ENCODE measurements at places on chromosomes 7 and 10.

GRCh38 chr7:90693939-90694338 lies 97.8 kb downstream of the CDK14 start:
- DNase-seq: no peak

DNA sequence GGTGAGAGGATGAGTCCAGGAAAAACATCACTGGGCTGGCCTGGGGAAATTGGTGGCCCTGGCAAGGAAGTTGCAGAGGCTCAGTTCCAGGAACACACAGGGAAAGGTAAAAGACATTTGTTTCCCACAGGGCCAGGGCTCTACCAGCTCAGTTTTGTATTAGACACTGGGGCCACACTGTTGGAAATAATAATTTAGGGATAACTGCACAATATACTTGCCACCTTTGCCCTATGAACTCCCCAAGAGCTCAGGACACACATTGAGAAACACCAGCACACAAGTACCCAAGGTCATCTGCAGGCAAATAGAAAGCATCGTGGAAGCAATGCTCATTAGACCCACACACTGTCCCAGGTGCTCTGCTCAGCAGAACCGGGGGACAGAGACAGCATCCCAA lies 617.6 kb downstream of the PTPRN2 start:
- DNase-seq: no peak

DNA sequence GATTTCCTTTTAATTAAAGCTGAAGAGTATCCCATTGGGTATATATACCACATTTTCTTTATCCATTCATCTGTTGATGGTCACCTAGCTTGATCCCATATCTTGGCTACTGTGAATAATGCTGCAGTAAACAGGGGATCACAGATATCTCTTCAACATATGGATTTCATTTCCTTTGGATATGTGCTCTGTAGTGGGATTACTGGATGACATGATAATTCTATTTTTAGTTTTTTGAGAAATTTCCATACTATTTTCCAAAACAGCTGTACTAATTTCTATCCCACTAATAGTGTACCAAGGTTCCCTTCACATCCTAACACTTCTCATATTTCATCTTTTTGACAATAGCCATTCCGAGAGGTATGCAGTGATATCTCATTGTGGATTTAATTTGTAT lies 48.8 kb upstream of the PRPS1L1 start:
- no peak for DNase-seq

DNA sequence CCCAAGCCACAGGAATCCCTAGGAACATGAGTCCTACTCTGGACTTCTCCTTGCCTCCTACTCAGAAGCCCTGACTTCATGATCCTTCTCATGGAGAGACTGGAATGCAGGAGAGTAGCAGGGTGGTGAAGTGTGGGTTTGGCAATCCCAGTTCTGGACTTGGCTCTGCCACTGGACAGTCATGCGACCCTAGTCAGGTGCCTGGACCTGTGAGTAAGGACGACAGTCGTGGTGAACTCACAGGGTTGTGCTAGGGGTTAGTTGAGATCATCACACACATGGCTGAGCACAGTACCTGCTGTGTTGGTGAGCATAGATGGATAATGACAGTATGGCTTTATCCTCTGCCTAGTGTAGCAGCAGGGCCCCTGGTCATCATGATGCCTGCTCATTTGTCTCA lies 117.9 kb downstream of the LRRC18 start:
- no peak for DNase-seq

DNA sequence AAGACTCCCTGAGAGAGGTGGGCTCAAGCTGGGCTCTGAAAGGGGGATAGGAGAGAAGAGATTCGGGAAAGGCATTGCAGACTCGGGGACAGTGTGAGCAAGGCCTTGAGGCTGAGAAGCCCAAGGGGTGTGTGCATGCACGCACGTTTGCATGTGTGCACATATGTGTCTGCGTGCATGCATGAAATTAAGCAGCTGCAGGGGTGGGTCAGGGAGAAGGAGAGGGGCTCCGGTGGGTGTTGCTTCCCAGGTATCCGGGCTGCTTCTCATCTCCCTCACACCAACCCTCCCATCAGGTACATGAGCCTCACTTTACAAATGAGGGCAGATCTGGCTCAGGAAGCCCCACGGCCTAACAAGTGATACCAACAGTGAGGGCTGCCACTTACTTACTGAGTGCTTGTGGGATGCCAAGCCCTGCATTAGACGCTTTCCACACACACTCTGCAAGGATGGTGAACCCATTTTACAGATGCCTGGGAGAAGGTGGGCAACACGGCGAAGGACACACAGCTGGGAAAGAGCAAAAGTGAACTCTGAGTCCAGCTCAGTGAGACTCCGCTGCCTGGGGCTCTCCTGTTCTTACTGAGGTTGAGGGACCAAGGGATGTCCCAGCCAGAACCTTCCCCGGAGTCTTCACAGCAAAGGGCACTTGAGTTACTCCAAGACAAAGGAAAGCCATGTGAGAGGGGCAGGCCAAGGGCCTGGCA lies 26.4 kb downstream of the ZCCHC24 start:
- no peak for DNase-seq

GRCh38 chr10:9296190-9296589 lies 1241.7 kb downstream of the GATA3 start:
- peak; percentile 63 for DNase-seq

- DNase-seq: peak; percentile 1
Observed at GRCh38 chr10:75672842-75673241, 241.4 kb downstream of the LRMDA start.

GRCh38 chr7:140623980-140624379 lies 16.6 kb downstream of the DENND2A start:
- DNase-seq: peak; percentile 80

DNA sequence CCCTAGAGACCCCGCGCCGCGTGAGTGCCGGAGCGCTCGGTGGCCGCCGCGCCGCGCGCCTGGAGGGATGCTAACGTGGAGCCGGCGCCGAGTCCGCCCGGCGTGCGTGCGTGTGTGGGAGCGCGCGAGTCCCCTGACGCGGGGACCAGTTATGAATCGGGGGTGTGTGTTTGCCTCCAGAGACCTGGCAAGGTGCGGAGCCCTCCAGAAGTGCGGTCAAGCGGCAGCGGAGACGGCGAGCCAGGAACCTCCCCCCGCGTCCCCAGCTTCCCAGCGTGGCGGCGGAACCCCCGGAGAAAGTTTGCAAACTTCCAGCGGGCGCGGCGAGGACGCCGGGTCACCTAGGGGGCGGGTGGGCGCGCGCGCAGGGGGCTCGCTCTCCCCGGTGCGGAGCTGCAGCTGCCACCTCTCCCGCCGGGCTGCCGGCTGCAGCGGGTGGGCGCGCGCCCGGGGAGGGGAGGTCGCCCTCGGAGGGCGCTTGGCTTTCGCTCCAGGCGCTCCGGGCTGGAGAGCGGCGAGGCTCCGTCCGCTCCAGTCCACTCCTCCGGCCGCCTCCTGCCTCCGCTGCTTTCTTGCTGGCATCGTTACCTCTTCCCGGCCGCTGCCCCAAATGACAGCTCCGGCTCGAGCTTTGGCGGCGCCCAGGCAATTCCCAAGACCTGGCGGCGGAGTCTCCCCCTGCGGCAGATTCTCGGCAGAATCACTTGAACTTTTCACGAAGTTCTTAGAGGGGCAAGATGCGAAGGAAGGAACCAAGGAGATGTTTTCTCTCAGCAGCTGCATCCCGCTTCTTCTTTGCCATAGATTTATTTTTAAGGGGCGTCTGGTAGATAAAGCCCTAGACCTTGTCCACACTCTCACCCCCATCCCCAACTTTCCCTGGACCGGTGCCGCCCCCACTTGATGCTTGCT lies 2.3 kb upstream of the CREB5 start:
- peak; percentile 55 for DNase-seq

GRCh38 chr7:11294218-11294617 lies 320.5 kb downstream of the PHF14 start:
- DNase-seq: no peak

DNA sequence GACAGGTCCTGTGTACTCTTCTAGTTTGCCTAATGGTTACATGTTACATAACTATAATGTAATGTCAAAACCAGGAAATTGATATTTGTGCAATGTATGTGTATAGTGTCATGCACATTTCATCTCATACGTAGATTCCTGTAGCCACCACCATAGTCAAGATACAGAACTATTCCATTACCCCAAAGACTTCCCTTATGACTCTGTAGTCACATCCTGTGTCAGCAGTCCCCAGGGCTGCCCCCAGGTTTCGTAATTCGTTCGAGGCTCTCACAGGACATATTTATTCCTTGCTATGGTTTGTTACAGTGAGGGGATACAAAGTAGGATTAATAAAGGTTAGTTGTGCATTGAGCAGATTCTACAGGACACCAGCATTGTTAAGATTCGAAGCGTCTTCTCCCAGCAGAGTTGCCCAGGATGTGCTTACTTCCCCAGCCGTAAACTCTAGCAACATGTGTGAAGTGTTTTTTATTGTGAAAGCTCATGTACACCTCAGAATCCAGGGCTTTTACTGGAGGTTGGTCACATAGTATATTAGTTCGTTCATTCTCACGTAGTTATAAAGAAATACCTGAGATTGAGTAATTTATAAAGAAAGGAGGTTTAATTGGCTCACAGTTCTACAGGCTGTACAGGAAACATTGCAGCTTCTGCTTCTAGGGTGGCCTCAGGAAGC lies 18.6 kb downstream of the RABGEF1 start:
- no peak for DNase-seq

GRCh38 chr10:35213699-35214098 lies 87.1 kb downstream of the CREM start:
- no peak for DNase-seq

GRCh38 chr7:29045258-29046086 lies 87.3 kb upstream of the TRIL start:
- DNase-seq: no peak

DNA sequence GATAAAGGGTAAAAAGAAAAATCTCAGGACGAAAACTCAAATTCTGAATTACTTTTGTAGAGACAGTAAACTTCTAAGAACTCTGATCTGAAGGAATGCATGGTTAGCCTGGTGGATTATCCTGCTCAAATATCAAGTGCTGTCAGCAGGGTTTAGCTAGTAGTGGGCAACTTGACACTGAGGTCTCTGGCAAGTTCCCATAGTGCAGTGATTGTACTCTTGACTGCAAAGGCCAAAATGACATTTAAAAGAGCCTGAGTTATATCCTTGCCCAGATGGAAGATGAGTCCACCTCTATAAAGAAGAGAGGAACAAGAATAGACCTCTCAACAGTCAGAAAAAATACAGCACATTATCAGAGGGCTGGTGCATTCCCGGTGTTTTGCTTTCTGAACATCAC lies 304.5 kb upstream of the IMMP2L start:
- no peak for DNase-seq

DNA sequence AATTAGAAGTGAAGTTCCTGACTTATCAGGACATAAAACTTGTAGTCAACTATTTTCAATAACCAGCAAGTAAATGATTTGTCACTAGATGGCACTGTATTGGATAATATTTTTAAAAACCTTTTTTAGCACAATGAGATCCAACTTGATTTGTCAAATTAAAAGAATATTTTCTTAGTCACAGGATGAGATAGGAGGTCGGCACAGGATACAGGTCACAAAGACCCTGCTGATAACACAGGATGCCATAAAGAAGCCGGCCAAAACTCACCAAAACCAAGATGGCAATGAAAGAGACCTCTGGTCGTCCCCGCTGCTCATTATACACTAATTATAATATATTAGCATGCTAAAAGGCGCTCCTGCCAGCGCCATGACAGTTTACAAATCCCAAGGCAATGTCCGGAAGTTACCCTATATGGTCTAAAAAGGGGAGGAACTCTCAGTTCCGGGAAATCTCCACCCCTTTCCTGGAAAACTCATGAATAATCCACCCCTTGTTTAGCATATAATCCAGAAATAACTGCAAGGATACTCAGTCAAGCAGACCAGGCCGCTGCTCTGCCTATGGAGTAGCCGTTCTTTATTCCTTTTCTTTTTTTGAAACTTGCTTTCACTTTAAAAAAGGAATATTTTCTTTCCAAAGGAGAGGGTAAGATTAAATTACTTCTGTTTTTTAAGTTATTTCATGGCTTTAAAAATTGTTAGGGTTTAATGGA lies 255.7 kb upstream of the MKLN1 start:
- peak; percentile 62 for DNase-seq

DNA sequence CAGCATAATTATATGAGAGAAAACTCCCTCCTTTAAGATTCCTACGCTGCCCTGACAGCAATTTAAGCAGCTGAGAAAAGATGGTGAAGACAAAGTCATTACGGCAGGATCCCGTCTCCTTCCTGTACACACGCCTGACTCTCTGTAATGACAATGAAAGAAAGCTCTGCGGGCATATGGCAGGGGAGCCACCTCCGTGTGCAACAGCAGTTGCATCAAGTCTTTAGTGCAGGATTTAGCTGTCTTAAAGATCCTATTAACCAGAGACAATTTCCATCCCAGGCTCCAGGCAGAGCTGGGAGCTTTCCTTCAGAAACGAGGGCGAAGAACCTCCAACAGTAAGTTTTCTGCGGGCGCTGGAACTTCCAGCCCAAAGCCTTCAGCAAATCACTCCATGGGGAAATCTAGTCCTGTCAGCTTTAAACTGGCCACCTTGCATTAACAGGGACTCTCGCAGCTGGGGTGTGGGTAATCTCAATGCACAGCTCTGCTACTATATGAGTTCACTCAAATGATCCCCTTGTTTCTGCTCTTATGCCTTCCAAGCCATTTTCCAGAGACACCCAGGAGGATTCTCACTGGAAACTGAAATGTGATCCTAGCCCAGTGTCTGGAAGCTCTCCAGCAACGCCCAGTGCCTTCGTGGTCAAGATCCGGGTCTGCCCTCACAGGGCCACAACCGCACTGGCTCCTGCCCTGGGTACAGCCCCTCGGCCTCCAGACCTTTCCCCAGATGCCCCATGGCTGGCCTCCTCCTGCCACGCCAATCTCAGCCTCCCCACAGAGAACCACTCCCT lies 74.9 kb downstream of the CTBP2 start:
- peak; percentile 60 for DNase-seq

GRCh38 chr7:116610210-116610609 lies 61.8 kb upstream of the MET start:
- DNase-seq: peak; percentile 67

- DNase-seq: no peak
Observed at GRCh38 chr10:97795886-97796285, 24.1 kb upstream of the SFRP5 start.

DNA sequence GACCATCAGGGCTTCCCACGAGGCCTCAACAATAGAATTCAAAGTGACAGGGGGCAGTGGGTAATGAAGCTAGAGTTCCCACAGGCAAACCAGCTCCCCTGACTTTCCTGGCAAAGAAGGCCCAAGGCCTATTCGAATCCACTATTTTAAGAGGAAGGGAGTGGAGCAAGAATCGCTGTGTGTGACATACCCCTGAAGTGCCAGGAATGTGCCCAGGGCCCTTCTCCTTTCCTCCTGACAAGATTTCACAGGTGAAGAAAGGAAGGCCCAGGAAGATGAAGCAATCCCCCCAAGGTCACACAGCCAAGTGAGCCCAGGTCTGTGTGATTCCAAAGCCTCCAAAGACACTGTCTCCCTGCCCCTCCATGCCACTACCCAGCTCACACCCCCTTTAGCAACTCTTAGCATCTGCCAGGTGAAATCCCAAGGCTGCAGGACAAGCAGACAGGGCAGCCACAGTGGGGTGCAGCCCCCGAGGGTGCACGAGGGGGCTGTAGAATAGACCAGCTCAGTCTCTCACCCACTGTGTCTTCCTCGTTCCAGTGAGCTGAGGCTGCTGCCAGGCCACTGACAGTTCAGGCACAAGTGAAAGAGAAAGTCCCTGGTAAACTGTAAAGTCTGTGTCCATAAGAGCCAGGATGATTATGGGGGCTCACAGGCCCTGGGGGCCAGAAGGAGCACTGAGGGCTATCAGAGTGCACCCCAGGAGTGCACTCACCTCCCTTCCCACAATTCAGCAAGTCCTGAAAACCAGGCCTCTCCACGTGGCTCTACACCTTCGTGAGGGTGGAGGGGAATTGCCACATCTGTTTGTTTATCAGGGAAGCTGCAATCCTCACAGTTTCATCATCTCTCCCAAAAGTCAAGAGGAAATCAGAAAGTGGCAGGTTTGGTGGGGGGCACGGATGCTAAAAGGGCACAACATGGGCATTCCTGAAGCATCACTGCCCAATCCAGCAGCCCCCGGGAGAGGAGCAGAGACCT lies 70.8 kb upstream of the ZMIZ1 start:
- DNase-seq: no peak

All from EH (cell line).